Activated naive CD4-positive, alpha-beta T cell treated with anti-CD3 and anti-CD28 coated beads, Interleukin-2, amount 50 U/mL, for 16 hours (primary cell): ENCODE measurements at places on chromosomes 12 and 14.
A peak's percentile ranks its signal among the peaks of the same experiment; 100 is the strongest.

- DNase-seq = no peak
These were observed 11.7 kb upstream of the RAB3IP start for GRCh38 chr12:69726922-69727321.

GRCh38 chr12:15131431-15131830, 89.8 kb downstream of the RERG start:
- DNase-seq = no peak

DNA sequence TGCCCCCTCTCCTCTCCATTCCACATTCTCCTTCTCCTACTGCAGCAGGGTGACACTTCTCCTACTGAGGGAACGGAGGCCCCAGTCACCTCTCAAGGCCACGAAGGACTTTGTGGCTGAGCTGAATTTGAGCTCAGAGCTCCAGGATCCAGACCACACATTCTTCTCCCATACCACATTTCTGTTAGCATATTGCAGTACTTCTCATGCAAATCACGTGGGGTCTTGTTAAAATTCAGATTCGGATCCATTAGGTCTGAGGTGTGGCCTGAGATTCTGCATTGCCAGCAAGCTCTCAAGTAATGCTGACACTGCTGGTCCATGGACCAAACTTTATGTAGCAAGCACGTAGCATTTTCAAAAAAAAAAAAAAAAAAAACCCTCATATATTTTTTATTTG, 9.6 kb upstream of the IFI27L2 start:
- DNase-seq = no peak

GRCh38 chr14:85241022-85241855, 288.7 kb upstream of the FLRT2 start:
- DNase-seq = no peak

DNA sequence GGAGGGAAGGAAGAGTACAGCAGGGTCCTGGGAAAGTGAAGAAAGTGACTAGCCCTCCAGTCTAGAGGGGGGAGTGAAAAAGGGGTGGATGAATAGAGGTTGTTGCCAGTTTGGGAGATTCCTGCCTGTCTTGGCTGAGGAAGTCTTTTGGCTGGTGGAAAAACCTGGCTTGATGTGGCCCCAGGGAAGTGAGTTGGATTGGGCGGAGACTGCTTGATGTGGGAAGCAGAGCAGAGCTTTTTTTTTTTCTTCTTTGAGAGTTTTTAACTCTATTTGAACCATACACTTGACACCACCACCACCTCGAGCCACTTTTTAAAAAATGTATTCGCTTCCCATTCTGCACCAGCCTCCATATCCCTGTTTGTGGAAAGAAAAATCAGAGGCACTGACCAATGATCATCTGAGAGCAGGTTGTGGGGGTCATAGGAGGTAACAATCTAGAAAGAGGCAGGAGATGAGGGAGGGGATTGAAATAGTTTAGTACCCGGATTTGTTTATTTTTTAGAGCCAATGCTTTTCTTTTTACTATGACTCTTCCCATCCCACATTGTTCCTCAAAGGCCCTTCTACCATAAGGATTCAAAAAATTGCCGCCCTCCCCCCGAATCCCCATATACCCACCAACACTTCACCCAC, 690 bp upstream of the DTX3 start:
- DNase-seq = no peak

DNA sequence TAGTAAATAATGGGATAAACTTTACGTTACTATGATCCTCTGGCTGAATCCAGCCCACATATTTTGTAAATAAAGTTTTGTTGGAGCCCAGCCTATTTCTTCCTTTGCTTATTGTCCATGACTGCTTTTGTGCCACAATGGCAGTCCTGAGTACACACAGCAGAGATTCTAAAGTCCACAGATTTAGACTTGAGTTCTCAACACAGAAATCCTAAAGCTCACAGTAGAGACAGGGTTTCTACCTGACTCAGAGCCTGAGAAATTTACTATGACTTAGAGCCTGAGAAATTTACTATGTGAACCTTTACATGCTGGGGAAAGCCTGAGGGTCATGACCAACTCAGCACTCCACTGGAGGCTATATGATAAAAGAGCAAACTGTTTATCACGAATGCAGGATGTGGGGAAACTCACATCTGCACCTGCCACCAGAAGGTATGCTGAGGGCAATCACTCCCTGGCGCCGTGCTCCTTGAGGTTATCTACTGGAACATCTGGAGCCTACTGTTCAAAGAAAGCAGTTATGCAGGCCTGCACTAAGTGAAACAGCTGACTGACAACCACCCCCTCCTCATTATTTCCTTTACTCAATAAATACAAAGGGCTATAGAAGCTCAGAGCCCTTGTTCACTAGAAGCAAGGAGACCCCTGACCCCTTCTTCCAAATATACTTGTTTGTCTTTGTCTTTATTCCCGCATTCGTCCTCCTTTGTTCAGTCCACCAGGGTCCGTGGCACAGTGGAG, 52.6 kb upstream of the BICD1 start:
- no peak for DNase-seq

DNA sequence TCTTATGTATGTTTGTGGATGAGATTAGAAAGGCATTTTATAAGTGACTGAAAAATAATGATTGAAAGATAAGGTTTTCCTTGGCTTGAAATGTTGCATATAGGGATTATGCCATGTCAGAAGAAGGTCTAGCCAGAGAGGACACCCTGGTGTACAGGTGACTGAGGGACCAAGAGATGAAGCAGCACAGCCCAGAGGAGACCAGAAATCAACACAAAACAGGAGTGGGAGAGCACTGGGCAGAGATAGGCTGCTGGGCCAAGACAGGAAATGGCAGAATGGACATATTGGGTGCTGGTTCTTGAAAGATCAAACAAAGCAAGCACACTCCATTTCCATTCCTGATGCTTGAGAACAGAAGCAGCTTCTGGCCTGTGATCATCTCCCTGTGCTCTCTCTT, 24.4 kb upstream of the FRMD6 start:
- no peak for DNase-seq

GRCh38 chr14:103395244-103395643, 10.0 kb downstream of the MARK3 start:
- DNase-seq = no peak

GRCh38 chr14:105929327-105930081, 403.1 kb downstream of the TMEM121 start:
- no peak for DNase-seq

DNA sequence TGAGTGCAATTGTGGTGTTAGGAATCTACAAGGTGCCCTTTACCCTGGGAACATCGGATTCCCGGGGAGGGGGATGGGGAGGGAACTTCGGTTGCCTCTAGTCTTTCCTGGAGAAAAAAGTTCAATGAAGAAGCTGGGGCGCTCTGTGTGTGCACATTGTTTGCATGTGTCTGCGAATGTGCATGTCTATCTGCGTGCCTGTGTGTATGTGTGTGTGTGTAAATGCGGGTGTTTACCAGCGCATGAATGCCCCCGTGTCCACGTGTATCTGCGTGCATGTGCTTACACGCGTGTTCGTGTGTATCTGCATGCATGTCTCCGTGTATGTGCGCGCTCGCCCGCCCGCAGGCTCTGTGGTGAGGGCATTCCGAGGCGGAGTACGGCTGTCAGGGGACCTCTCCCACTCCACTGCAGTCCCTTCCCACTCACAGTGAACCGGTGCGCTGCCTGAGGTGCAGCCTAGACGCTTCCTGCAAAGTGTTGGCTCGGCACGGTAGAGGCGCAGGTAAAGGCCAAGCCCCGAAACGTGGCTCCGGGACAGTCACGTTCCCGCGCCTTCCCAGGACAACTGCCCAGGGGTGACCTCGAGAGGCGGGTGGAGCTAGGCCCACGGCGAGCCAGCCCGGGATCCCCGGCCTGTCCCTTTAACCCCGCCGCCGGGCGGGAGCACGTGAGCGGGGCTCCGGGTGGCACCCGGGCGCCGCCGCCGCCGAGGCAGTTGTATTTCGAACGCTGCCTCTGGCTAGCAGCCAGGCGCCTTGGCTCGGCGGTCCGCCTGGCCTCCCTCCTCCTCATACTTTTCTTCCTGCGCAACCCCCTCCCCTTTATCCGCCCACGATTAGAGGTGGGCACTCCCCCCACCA, 539 bp upstream of the HMGA2 start:
- peak; percentile 11 for DNase-seq

DNA sequence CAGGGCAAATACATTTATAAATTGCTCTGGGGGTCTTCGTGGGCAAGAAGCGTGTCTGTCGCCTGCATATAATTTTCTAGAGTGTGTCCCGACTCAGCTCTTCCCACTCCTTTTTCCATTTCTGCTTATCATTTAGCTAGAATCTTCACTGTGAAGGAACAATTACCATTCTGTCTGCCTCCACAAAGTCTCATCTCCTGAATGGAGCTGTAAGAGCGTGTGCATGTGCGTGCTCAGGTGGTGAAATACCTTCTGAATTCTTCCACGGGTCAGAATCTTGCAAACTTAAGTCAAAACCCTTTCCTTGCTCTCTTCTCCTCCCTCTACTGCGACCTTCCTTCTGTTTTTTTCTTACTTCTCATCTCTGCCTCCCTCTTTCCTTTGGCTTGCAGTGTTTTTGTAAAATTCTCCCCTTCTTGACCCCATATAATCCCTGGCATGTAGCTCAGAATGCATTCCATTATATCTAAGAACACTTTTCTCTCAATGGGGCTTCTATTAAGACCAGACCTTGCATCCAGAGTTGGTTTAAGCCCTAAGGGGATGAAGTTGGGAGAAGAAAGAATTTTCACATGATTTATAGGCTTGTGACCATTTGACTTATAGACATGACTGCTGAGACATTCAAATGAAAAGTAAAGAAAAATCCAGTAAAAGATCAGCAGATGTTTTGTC, 25.0 kb upstream of the GSG1 start:
- DNase-seq = no peak

GRCh38 chr12:64099397-64099796, 122.7 kb downstream of the KICS2 start:
- no peak for DNase-seq

GRCh38 chr14:28999656-29000055, 233.1 kb downstream of the FOXG1 start:
- no peak for DNase-seq

GRCh38 chr12:128807161-128807724, 16.5 kb downstream of the SLC15A4 start:
- DNase-seq = no peak

GRCh38 chr14:58297412-58297761, 968 bp upstream of the ARID4A start:
- no peak for DNase-seq

- DNase-seq = no peak
These were observed 3.1 kb downstream of the NUMB start for GRCh38 chr14:73455294-73455693.

DNA sequence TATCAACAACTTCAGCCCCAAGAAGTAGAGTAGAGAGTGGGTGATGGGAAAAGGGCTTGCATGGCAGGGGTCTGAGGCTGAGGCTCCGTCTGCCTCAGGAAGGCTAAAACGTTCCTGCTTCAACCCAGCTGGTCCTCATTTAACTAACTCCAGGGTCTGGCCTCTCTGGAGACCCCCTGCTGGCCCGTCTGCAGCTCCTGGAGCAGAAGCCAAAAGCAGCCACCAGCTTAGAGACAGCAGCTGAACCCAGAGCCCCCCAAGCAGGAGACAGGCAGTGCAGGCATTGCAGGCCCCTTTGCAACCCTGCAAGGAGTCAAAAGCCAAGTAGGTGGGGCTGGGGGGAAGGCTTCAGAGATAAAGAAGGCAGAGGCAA, 25.1 kb upstream of the LTBP2 start:
- no peak for DNase-seq

- DNase-seq = no peak
These were observed 1.4 kb upstream of the FBXL14 start for GRCh38 chr12:1595690-1596347.

- DNase-seq = no peak
These were observed 121.2 kb downstream of the METTL25 start for GRCh38 chr12:82479511-82479910.

DNA sequence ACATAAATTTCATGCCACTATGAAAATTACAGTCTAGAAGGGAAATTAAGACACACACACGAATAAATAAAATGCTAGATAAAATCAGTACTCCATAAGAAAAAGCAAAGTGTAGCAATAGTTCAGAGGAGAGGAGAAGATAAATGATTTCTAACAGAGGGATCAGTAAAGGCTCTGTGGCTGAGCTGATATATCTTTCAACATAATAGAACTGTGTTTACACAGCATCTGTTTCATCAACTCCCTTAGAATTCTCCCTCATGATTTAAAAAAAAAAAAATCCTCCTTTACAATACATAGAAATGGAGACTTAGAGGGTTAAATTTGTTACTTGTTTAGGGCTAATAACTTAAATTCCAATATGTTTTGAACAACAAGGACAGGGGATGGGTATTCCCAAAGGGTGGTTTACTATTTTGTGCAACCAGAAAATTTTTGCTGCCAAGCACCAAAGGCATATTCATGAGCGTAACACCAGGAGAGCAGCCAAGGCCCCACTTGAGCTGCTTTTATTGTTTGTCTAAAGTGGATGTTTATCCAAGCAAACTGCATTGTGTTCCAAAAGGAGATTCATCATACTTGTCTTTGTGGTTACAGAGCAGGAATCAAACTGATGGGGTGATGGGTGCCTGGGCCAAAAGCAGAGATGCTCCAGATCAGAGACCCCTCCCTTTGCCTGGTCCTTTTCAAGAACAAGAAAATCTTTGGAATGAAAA, 162.7 kb downstream of the BMP4 start:
- no peak for DNase-seq

DNA sequence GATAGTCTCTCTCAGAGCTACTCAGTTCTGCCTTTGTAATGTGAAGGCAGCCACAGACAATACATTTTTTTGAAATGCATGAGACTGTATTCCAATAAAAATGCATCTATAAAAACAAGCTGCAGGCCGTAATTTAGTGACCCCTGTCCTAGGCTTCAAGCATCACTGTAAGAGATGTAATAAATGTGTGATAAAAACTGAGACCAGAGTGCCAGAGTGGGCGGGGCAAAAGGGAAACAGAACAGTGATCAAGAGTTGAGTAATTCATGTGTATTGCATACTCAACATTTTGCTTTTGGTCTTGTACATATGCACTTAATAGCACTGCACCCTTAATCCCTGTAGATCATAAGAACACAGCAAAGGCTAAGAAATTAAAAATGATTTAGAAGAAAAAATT, 743.5 kb downstream of the DIO2 start:
- no peak for DNase-seq

GRCh38 chr12:84658877-84659276, 253.7 kb downstream of the SLC6A15 start:
- no peak for DNase-seq

GRCh38 chr14:86639146-86639545, 1109.2 kb downstream of the FLRT2 start:
- DNase-seq = no peak

DNA sequence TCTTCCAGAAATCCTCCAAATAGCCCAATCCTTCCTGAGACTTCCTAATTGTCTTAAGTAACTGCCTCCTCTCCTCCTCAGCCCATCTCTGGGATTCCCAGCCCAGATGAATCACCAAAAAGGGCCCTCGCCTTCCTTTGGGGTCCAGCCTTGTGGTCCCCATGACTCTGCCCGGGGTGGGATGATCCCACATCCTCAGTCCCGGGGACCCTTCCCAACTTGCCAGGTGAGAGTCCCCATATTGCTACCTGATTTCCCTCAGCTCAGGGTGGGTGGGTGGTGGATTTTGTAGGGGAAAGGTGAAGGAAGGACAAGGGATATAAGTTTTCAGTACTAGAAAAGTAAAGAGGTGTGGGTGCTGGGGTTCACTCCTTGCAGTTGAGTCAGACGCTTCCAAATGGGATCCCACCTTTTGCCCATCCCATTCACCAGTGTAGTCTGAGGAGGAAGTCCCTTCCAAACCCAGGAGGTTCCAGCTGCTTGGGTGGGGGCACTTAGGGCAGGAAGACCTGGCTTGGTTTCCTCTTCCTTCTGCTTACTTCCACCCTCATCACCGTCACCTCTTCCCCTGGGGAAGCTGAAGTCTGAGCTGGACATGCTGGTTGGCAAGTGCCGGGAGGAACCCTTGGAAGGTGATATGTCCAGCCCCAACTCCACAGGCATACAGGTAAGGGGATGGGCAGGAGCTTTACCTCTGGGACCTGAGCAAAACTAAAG, 5.6 kb downstream of the GLI1 start:
- DNase-seq = no peak
